Activated T-cell treated with anti-CD3 and anti-CD28 coated beads, Interleukin-2, amount 50 U/mL, for 24 hours (primary cell): ENCODE measurements at places on chromosomes 1 and 21.
A peak's percentile ranks its signal among the peaks of the same experiment; 100 is the strongest.

- peaks cover 4% of the 10 kb centered on the region for H3K4me1 ChIP-seq
- no peak overlapping the region for H3K4me3 ChIP-seq
- DNase-seq = no peak
- no peaks in the 10 kb centered on the region for H3K27me3 ChIP-seq
- H3K36me3 ChIP-seq = peaks cover 46% of the 10 kb centered on the region
- peak overlapping the region; percentile 61 for H3K27ac ChIP-seq
These were observed 75.2 kb upstream of the TEKT2 start for GRCh38 chr1:36008546-36009197.

GRCh38 chr1:110341872-110342331 lies 2.7 kb downstream of the RBM15 start:
- no peaks in the 10 kb centered on the region for H3K27me3 ChIP-seq
- peaks cover 20% of the 10 kb centered on the region for H3K36me3 ChIP-seq
- no peak overlapping the region for H3K27ac ChIP-seq
- no peak for DNase-seq
- peaks cover 72% of the 10 kb centered on the region for H3K4me1 ChIP-seq

- DNase-seq = no peak
- H3K27me3 ChIP-seq = peaks cover 4% of the 10 kb centered on the region
- no peak overlapping the region for H3K27ac ChIP-seq
- H3K4me3 ChIP-seq = no peak overlapping the region
- H3K4me1 ChIP-seq = no peaks in the 10 kb centered on the region
These were observed 6.7 kb upstream of the AHCYL1 start for GRCh38 chr1:109977657-109978378.

GRCh38 chr1:209875515-209875914 lies 47.7 kb downstream of the UTP25 start:
- peaks cover 55% of the 10 kb centered on the region for H3K27me3 ChIP-seq
- H3K36me3 ChIP-seq = no peaks in the 10 kb centered on the region
- no peak overlapping the region for H3K4me3 ChIP-seq
- no peak overlapping the region for H3K27ac ChIP-seq
- no peak for DNase-seq
- H3K4me1 ChIP-seq = no peaks in the 10 kb centered on the region

- no peak overlapping the region for H3K4me3 ChIP-seq
- no peak for DNase-seq
- H3K27ac ChIP-seq = no peak overlapping the region
- peaks cover 22% of the 10 kb centered on the region for H3K4me1 ChIP-seq
- H3K27me3 ChIP-seq = no peaks in the 10 kb centered on the region
- H3K36me3 ChIP-seq = peaks cover 16% of the 10 kb centered on the region
These were observed 5.5 kb downstream of the ZBTB18 start for GRCh38 chr1:244056577-244056976.

- no peaks in the 10 kb centered on the region for H3K27me3 ChIP-seq
- H3K4me3 ChIP-seq = no peak overlapping the region
- no peaks in the 10 kb centered on the region for H3K36me3 ChIP-seq
- no peak overlapping the region for H3K27ac ChIP-seq
These were observed 55.6 kb downstream of the COQ8A start for GRCh38 chr1:226995365-226996332.

DNA sequence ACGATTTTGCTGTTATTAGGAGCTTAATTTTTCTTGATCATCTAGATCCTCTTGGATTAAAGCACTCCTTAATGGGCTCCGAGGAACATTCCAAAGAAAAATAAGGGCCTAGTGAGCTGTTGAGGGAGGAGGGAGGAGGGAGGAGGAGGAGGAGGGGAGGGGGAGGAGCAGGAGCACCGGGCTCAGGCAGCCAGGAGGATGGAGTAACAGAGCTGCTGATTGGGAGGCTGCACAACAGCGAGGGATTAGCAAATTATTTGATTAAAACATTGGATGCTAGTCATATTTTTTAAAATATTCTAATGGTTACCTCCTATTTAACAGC lies 302.1 kb upstream of the RRP15 start:
- H3K4me3 ChIP-seq = no peak overlapping the region
- H3K36me3 ChIP-seq = no peaks in the 10 kb centered on the region
- no peaks in the 10 kb centered on the region for H3K4me1 ChIP-seq
- no peaks in the 10 kb centered on the region for H3K27me3 ChIP-seq

- no peak for DNase-seq
- H3K27ac ChIP-seq = no peak overlapping the region
- H3K4me3 ChIP-seq = no peak overlapping the region
These were observed 46.6 kb downstream of the ERO1B start for GRCh38 chr1:236235116-236235515.

GRCh38 chr21:40556442-40556968 lies 290.5 kb downstream of the DSCAM start:
- H3K36me3 ChIP-seq = no peaks in the 10 kb centered on the region
- H3K4me3 ChIP-seq = no peak overlapping the region
- no peaks in the 10 kb centered on the region for H3K4me1 ChIP-seq
- DNase-seq = no peak

DNA sequence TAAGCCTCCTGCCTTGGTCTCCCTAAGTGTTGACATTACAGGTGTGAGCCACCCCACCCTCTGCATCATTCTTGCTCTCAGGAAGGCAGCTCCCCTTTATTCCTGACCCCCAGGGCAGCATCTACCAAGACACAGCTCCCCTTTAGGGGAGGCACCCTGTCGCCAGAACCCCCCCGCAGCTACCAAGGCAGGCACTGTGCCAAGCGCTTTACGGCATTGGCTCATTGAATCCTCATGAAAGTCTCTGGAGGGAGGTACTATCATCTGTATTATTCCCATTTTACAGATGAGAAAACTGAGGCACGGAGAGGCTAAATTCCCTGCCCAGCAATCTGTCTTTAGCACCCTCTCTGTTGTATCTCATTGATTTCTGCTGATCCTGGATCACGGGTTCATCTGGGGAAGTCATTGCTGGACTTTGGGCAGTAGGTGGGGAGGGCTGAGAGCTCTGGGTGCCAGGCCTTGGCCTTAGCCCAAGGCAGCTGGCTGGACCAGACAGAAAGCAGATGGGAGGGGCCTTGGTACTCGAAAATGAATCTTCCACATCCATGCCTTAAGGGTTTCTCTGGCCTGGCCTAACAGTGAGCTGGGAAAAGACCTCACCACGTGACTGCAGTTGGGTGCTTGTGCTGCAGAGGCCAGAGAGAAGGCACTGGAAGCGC lies 5.9 kb downstream of the PLOD1 start:
- H3K4me3 ChIP-seq = no peak overlapping the region
- no peak for DNase-seq
- H3K27ac ChIP-seq = no peak overlapping the region
- no peaks in the 10 kb centered on the region for H3K4me1 ChIP-seq
- H3K27me3 ChIP-seq = no peaks in the 10 kb centered on the region
- peaks cover 12% of the 10 kb centered on the region for H3K36me3 ChIP-seq

DNA sequence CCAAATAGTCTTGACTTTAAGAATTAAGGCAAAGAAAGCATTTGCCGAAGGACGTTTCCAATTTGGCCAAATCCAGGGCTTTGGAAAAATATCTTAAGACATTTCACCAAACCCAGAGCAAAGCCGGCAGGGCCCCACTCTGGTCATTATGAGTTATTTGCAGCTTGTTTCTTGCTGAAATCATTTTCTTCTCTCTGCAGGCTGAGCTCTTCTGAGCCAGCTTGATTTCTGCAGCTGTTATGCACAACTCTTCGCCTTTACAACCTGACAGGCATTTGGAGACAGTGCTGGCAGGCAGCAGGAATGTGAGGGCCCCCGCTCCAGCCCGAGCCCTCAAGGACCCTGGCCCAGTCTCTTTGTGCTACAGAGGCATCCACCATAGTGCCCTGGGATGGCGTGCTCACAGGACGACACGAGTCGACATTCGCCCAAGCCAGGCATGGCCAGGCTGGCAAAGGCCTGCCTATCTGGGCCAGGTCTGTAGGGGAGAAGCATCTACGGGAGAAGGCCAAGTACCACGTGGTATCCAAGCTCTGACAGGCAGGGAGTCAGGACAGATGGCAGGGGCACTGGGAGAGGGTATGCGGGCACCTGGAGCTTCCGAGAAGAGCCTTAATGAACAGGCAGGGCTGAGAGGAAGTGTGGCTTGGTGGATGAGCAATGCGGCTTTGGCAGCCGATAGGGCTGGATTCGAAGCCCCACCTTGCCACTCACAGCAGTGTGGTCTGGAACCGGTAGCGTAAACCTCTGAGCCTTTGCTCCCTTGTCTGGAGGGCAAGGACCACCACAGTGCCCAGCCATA lies 32.3 kb downstream of the SYF2 start:
- H3K4me3 ChIP-seq = no peak overlapping the region
- H3K27me3 ChIP-seq = no peaks in the 10 kb centered on the region
- no peak for DNase-seq
- H3K4me1 ChIP-seq = peaks cover 16% of the 10 kb centered on the region
- no peak overlapping the region for H3K27ac ChIP-seq
- no peaks in the 10 kb centered on the region for H3K36me3 ChIP-seq

GRCh38 chr21:41559658-41560631 lies 52.0 kb upstream of the TMPRSS2 start:
- H3K36me3 ChIP-seq = no peaks in the 10 kb centered on the region
- peaks cover 8% of the 10 kb centered on the region for H3K4me1 ChIP-seq
- H3K4me3 ChIP-seq = no peak overlapping the region

GRCh38 chr1:65658122-65658521 lies 134.6 kb upstream of the PDE4B start:
- H3K4me1 ChIP-seq = no peaks in the 10 kb centered on the region
- no peak overlapping the region for H3K27ac ChIP-seq
- H3K4me3 ChIP-seq = no peak overlapping the region
- no peak for DNase-seq
- peaks cover 8% of the 10 kb centered on the region for H3K27me3 ChIP-seq
- H3K36me3 ChIP-seq = no peaks in the 10 kb centered on the region
